ENCODE measurements at places on chromosomes 4 and X.
A peak's percentile ranks its signal among the peaks of the same experiment; 100 is the strongest.

GRCh38 chr4:89939994-89940393 lies 45.3 kb downstream of the MMRN1 start:
- no peak for DNase-seq

- DNase-seq = no peak
Observed at GRCh38 chr4:64192731-64193412, 216.4 kb downstream of the TECRL start.

DNA sequence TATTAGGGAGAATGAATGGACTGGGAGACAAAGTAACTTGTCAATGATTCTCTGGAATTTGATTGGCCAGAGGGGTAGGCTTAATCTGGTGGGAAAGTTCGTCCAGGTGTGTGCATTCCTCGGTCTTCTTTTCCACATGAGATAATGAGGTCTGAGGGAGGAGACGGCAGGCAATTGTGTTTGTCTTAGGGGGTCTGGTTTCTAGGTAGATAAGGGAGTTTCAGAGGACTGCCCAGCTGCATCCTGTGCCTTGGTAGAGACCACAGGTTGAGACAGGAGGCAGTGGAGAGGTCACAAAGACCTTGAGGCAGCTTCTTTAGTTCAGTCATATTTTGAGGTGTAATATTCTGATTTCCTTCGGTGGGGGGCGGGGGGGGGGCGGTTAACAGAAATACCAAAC lies 4.3 kb downstream of the MGST2 start:
- DNase-seq = no peak

GRCh38 chr4:180913750-180914149 lies 1329.5 kb upstream of the TENM3 start:
- peak; percentile 70 for DNase-seq

GRCh38 chr4:74665346-74665745 lies 129.0 kb downstream of the BTC start:
- no peak for DNase-seq

DNA sequence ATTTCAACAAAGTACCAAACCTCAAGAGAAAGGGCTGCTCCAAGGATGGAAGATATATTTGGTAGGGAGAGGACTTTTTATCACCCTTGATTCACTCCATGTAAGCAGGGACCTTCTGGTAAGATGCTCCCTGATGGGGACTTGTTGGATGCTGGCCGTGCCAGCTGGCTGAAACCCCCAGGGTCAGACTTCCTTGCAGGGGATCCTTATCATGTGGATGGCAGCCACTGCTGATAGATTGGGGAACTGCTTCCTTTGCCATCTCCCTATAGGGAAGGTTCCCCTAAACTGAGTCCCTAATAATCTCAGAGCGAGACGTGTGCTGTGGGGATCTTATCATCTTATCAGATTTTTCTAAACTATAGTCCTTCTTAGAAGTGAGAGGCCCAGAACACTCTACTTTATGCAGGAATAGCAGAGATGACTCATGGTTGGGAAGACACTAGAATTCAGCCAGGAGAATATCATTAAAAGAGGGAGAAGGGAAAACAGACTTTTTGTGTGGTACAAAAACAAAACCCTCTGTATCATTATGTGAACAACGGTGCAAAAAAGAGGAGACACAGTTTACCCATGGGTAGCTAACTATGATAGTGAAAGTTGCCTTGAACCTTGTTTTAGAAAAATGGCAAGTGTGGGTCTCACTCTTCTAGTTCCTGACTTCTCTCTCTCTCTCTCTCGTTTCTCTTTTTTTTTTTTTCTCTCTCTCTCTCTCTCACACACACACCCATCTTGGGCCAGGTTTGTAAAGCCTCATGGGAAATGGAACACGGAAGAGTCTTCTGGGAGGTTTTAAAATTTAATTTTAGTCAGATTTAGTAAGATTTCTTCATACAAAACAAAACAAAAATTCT lies 16.1 kb downstream of the RHOH start:
- DNase-seq = no peak

GRCh38 chrX:115960440-115961084 lies 210.0 kb upstream of the AGTR2 start:
- DNase-seq = no peak

- DNase-seq = no peak
Observed at GRCh38 chr4:184506527-184507121, 32.3 kb upstream of the IRF2 start.

DNA sequence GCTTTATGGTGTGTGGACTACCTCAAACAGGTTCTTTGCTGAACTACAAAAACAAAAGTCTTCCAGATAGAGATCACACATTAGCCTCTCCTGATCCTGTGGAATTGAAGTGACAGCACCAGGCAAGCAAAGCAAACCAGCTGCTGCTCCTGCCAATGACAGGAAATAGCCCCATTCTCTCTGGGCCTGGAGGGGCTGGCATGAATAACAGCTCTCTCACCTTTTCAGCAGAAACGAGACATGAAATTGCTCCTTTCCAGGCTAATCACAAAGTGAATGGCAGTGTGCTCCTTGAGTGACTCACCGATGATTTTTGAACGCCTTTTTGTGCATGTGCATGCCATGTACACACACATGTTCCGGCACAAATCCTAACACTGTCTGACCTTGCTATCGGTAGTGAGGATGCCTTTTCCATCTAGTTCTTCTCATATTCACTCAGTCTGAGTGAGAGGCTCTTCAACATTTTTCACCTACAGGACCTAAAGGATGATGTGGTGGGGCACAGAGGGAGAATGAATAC lies 24.4 kb downstream of the MFAP3L start:
- DNase-seq = no peak

Data from fibroblast of skin of right quadriceps (primary cell).